Inflammatory macrophage treated with lipopolysaccharide for 4 hours (primary cell): ENCODE measurements at places on chromosomes 13 and 19.

DNA sequence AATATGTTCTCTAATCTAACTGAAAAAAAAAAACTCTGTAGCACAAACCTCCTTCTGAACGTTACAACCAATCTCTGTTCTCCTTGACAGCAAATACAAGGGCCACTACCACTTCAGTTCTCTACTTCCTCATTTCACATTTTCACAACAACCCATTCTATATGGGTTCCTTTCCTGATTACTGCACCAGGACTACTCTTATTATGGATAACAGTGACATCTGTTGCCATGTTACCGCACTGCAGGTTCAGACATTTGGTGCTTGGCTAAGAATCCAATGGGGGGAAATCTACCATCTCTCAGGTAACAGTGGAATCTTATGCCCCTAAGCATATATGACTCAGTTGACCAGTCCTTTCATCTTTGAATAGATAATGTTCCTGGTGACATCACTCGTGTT, 11.6 kb upstream of the FPR3 start:
- peak; percentile 90 for DNase-seq

- DNase-seq, result peak; percentile 60
Measured at GRCh38 chr19:4506449-4507149, 11.7 kb downstream of the PLIN4 start.

- DNase-seq, result no peak
Measured at GRCh38 chr13:43770871-43771270, 15.9 kb downstream of the ENOX1 start.

- DNase-seq, result peak; percentile 99
Measured at GRCh38 chr19:49453013-49453756, at the start of gene ALDH16A1. Gene ALDH16A1, plus strand, starts transcription at chr19:49453225. Its CDS starts 107 bp downstream, at chr19:49453332.
